ENCODE measurements at places on chromosomes 6 and 20.

DNA sequence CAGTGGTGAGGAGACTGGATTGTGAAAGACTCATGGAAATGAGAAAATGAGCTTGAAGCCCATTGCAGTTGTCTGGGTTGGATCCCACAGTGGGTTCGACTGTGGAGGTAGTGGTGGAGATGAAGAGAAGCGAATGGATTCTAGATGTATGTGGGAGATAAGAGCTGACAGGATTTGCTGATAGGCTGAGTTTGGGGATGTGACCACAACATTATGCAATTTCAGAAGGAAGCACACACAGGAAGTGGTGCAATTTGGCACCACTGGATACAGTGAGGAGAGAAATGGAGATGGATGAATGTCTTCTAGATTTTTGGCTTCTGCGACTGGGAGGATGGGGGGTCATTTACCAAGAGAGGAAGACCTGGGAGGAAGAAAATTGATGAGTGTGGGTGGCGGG, 64.4 kb upstream of the MAFB start:
- no peak for DNase-seq

- DNase-seq, result no peak
These were observed 243.3 kb downstream of the NRN1 start for GRCh38 chr6:5763407-5763806.

GRCh38 chr6:161301338-161301737, 27.5 kb upstream of the AGPAT4 start:
- peak; percentile 5 for DNase-seq

- DNase-seq, result no peak
These were observed 181.8 kb upstream of the RALGAPA2 start for GRCh38 chr20:20894280-20894679.

- DNase-seq, result no peak
These were observed 131.6 kb upstream of the ID4 start for GRCh38 chr6:19705606-19706005.

GRCh38 chr6:218153-219018, 73.9 kb upstream of the DUSP22 start:
- DNase-seq, result no peak

DNA sequence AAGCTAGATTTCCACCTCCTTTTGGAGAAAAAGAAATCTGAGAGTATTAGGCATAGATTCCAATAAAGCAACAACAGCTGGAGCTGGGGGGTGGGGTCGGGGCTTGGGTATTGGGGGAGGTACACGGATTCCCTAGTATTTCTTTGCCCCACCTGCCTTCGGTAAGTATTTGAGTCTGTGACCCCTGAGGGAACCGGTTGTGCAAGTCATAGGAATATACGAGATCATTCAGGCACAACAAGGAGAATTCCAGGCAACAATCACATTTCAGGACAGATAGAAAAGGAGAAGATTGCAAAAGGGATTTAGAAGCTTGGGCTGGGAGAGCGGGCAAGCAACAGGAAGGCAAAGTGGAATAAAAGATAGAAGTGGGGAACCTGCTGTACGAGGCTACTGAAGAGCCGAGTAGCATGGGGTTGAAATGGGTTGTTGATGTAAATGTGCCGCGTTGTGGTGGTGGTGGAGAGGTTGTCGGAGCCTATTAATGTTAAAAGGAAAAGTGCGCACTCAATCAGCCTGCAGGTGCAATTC, 148.9 kb downstream of the BCAS1 start:
- no peak for DNase-seq

DNA sequence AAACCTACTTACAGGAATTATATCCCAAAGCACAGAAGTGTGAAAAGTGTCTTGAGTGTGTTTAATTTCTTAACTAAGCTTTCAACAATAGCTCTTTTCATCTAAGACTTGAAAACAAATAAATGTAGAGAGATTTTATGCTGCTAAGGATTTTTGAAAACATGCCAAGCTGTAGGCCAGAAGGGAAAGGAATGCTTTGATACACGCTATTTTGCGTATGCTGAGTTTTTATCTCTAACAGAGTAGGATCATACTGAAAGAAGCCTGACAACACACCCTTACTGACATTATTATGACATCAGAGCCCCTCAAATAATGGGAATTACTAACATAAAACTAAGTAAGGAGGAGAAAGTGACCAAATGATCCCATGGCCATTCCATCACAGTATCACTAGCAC, 265.5 kb downstream of the KHDC1L start:
- DNase-seq, result no peak

Measured in HFF-Myc (cell line).